ENCODE measurements at places on chromosomes 13 and 19. TPM values are rescaled to one million over a fixed set of nuclear protein-coding genes. Genes with fewer than 3 reads are reported as not detected.

- H3K27me3 ChIP-seq = no peaks in the 10 kb centered on the region
- H3K27ac ChIP-seq = no peak overlapping the region
- peaks cover 37% of the 10 kb centered on the region for H3K36me3 ChIP-seq
- H3K4me3 ChIP-seq = no peak overlapping the region
Observed at GRCh38 chr13:111247552-111247951, 72.9 kb upstream of the TEX29 start.

DNA sequence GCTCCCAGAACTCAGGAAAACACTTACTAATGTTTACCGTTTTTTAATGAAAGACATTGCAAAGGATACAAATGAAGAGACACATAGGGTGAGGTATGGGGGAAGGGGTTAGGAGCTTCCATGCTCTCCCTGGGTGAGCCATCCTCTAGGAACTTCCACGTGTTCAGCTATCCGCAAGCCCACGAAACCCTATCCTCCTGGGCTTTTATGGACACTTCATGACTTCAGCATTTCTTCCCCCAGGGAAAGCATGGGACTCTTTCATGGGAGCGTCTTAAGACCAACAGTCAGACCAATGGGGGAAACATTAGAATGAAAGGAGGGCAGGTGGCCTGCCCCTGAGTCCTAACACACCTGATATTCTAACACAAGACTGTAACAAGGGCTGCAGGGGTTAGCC, 6.6 kb upstream of the ESD start:
- no peak overlapping the region for H3K4me3 ChIP-seq
- DNase-seq = no peak
- no peaks in the 10 kb centered on the region for H3K4me1 ChIP-seq
- H3K27ac ChIP-seq = no peak overlapping the region

DNA sequence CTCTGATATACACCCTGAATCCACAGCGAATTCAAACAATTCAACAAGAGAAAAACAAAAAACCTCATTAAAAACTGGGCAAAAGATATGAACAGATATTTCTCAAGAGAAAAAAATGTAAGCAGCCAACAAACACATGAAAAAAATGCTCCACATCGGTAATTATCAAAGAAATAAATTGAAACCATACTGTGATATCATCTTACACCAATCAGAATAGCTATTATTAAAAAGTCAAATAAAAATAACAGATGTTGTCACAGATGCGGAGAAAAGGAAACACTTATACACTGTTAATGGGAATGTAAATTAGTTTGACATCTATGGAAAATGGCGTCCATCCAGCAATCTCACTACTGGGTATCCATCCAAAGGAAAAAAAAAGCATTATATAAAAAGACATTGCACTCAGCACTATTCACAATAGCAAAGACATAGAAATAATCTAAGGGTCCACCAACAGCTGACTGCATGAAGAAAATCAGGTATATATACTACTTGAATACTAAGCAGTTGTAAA, 1495.0 kb upstream of the PCDH20 start:
- H3K36me3 ChIP-seq = no peaks in the 10 kb centered on the region
- no peak overlapping the region for H3K4me3 ChIP-seq
- H3K27me3 ChIP-seq = no peaks in the 10 kb centered on the region
- no peak for DNase-seq
- no peak overlapping the region for H3K27ac ChIP-seq

DNA sequence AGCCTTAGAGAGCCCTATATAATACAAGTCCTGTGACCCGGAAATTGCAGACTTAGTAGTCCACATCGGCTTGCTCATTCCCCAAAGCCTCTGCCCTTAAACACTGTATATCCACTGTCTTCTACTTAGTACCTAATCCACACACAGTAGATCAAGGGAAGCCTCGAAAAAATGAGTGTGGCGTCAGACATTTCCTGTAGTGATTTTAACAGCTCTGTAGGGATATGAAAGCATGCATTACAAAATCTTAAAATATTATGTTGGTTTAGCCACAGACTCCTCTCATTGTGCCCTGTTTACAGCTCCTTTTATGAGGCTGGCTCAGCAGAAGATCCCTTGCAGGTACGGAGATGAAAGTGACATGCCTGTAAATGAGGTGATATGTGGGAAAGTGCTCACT, 416.3 kb downstream of the LIG4 start:
- H3K36me3 ChIP-seq = no peaks in the 10 kb centered on the region
- no peak overlapping the region for H3K27ac ChIP-seq
- H3K4me1 ChIP-seq = no peaks in the 10 kb centered on the region
- DNase-seq = no peak
- no peak overlapping the region for H3K4me3 ChIP-seq

- peak overlapping the region; percentile 93 for H3K4me3 ChIP-seq
- peaks cover 36% of the 10 kb centered on the region for H3K4me1 ChIP-seq
- peaks cover 19% of the 10 kb centered on the region for H3K36me3 ChIP-seq
- peaks cover 2% of the 10 kb centered on the region for H3K27me3 ChIP-seq
- peak overlapping the region; percentile 98 for H3K27ac ChIP-seq
Observed at GRCh38 chr13:48531416-48532255, 1.2 kb downstream of the RCBTB2 start.

DNA sequence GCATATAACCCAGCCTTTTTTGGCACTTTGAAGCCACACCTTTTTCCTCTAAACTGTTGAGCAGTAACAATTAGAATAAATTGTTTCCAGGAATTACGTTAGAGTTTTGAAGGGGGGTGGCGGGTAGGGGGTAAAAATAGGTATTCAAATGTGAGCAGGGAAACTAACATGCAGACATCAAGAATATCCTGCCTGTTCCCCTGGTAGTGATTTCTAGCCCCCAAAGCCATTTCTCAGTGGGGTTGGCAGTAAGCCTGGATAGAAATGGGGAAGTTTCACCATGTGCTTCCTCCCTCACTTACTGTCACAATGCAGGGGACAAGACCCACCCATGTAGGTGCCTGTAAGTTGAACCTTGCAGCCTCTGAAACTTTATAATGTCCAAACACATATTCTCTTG, 3.8 kb downstream of the DOCK9 start:
- H3K27me3 ChIP-seq = no peaks in the 10 kb centered on the region
- DNase-seq = no peak
- H3K4me3 ChIP-seq = no peak overlapping the region
- H3K27ac ChIP-seq = no peak overlapping the region
- H3K36me3 ChIP-seq = peaks cover 3% of the 10 kb centered on the region

GRCh38 chr19:16463991-16464575, 7.7 kb downstream of the EPS15L1 start:
- H3K4me3 ChIP-seq = no peak overlapping the region
- DNase-seq = no peak
- H3K36me3 ChIP-seq = peaks cover 1% of the 10 kb centered on the region
- no peaks in the 10 kb centered on the region for H3K27me3 ChIP-seq

The REEP6 gene
- 2.2 TPM for total RNA-seq

DNA sequence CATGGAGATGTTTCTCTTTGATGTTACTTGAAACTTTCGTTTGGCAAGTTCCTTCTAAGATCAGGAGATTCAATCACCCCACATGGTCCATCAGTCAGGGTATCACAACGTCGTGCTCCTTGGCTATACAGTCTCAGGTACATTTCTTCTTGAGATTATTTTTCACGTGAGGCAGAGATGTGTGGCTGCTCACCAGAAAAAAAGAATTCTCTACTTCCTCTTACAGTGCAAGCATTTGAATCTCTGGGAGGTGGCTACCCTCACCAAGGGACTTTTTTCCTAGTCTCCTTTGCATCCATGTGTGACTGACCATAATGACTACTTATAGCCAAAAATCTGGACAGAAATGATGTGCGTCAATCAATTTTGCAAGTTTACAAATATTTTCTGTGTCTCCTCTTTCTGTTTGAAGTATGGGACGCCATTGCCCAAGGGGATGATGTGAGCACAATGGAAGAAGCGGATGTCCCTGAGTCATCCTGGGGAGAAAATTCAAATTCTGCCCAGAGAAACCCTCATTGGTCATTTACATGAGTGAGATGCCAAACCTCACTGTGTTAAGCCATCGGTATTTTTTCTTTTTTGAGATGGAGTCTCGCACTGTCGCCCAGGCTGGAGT, 8.6 kb upstream of the LAIR2 start:
- no peaks in the 10 kb centered on the region for H3K36me3 ChIP-seq
- no peak overlapping the region for H3K27ac ChIP-seq
- peaks cover 48% of the 10 kb centered on the region for H3K27me3 ChIP-seq
- no peak for DNase-seq
- H3K4me3 ChIP-seq = no peak overlapping the region

DNA sequence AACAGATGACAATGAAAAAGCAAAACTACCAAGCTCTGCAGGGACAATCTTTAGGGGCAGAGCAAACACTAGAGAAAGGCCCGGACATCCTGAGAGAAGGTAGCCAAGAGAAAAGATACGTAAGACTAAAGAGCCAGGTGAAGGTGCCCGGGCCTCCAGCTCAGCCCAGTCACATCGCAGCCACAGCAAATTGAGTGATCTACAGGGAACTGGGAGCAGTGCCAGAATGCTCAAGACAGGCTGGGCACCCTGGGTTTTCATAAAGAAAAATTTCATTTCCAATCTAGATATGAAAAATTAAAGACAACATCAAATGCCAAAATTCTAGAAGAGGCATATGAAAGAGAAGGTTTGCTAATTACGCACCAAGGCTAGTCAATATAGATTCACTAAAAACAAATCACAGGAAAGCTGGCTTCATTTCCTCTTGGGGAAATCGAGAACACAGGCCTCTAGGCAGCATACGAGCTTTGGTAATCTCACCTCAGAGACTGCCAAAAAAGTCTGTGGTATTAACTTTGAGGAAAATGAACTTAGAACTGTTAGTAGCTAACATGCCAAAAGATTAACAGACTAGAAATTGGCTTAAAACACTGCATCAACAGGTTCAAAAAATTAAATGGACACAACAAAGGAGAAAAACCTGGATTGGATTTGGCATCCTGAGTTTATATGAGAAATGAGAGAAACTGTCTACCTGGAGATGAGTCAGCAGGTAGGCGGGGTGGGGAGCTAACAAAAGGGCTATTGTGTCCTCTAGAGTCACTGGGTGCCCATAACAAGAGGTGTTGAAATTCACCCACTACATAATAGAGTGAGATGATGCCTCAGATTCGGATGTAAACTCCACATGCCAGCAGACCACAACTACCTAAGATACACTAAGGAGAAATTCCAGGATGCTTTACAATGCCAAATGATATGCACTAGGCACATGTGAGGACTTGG, 6.6 kb downstream of the ANKRD10 start:
- no peak for DNase-seq
- peaks cover 29% of the 10 kb centered on the region for H3K36me3 ChIP-seq
- H3K27me3 ChIP-seq = no peaks in the 10 kb centered on the region
- no peak overlapping the region for H3K27ac ChIP-seq
- no peak overlapping the region for H3K4me3 ChIP-seq

GRCh38 chr13:60411983-60412382, 15.0 kb downstream of the TDRD3 start:
- H3K27me3 ChIP-seq = no peaks in the 10 kb centered on the region
- H3K36me3 ChIP-seq = peaks cover 29% of the 10 kb centered on the region
- no peak for DNase-seq
- no peak overlapping the region for H3K4me3 ChIP-seq
- no peak overlapping the region for H3K27ac ChIP-seq

The TMC4 gene
- 1.7 TPM for total RNA-seq

- H3K27ac ChIP-seq = no peak overlapping the region
- peaks cover 12% of the 10 kb centered on the region for H3K4me1 ChIP-seq
- peaks cover 44% of the 10 kb centered on the region for H3K27me3 ChIP-seq
- DNase-seq = no peak
- H3K4me3 ChIP-seq = no peak overlapping the region
Observed at GRCh38 chr13:112205990-112206389, 139.0 kb downstream of the SOX1 start.

- no peak overlapping the region for H3K4me3 ChIP-seq
- H3K36me3 ChIP-seq = no peaks in the 10 kb centered on the region
- no peaks in the 10 kb centered on the region for H3K4me1 ChIP-seq
- no peak overlapping the region for H3K27ac ChIP-seq
- no peak for DNase-seq
- peaks cover 8% of the 10 kb centered on the region for H3K27me3 ChIP-seq
Observed at GRCh38 chr19:29537601-29538000, 11.8 kb downstream of the VSTM2B start.

GRCh38 chr13:103284466-103284865, 218.2 kb upstream of the SLC10A2 start:
- no peak overlapping the region for H3K27ac ChIP-seq
- no peak overlapping the region for H3K4me3 ChIP-seq
- no peak for DNase-seq
- H3K36me3 ChIP-seq = no peaks in the 10 kb centered on the region
- peaks cover 7% of the 10 kb centered on the region for H3K27me3 ChIP-seq

DNA sequence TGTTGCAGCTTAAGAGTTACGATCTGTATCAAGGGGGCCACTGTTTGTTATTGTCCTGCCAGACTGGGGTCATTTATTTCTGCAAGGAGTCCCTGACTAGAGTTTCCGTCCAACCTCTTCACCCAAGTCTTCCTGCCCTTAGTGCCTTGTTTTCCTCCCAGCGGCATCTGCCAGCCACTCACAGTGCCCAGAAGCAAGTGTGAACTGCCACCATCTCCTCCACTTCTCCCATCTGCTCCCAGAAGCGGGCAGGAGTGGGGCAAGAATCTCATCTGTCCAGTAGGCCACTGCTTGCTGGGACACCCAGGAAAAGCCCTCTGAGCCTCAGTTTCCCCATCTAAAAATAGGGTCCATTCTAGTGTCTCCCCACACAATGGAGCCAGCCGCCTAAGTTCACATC, 4.0 kb downstream of the NOVA2 start:
- H3K36me3 ChIP-seq = no peaks in the 10 kb centered on the region
- no peak overlapping the region for H3K4me3 ChIP-seq
- H3K27ac ChIP-seq = no peak overlapping the region
- H3K4me1 ChIP-seq = peaks cover 15% of the 10 kb centered on the region

DNA sequence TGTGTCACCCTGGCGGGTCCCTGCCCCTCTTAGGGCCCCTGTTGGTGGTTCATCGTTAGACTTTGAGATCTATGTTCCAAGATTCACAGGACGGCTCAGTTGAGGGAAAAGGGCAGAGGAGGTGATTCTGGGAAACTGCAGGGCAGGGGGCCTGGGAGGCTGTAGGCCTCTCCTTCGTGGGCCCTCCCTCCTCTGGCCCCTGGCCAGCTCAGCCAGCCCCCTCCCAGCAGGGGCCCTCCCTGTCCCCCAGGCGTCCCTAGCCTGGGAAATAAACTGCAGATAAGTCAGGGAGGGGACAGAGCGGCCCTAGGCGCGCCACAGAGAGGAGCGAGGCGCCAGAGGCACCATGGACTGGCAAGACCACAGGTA, 6.5 kb downstream of the HIF3A start:
- peaks cover 8% of the 10 kb centered on the region for H3K27me3 ChIP-seq
- no peaks in the 10 kb centered on the region for H3K4me1 ChIP-seq
- DNase-seq = no peak
- H3K4me3 ChIP-seq = no peak overlapping the region
- H3K27ac ChIP-seq = no peak overlapping the region
- H3K36me3 ChIP-seq = no peaks in the 10 kb centered on the region

The ETV2 gene
- 1.9 TPM for total RNA-seq

GRCh38 chr19:2062770-2063169, 11.7 kb upstream of the MKNK2 start:
- peak overlapping the region; percentile 90 for H3K27ac ChIP-seq
- peak overlapping the region; percentile 91 for H3K4me3 ChIP-seq
- no peaks in the 10 kb centered on the region for H3K27me3 ChIP-seq
- H3K36me3 ChIP-seq = no peaks in the 10 kb centered on the region
- no peak for DNase-seq
- peaks cover 17% of the 10 kb centered on the region for H3K4me1 ChIP-seq

- H3K27me3 ChIP-seq = no peaks in the 10 kb centered on the region
- H3K4me1 ChIP-seq = peaks cover 7% of the 10 kb centered on the region
- no peak for DNase-seq
- H3K27ac ChIP-seq = no peak overlapping the region
Observed at GRCh38 chr19:1107661-1108261, 4.0 kb downstream of the GPX4 start.
